Activated naive CD4-positive, alpha-beta T cell treated with anti-CD3 and anti-CD28 coated beads, Interleukin-2, amount 10 ng/mL, durations not matched to agents 5 hours and 36 hours (primary cell): ENCODE measurements at places on chromosomes 7 and 10. TPM values are rescaled to one million over a fixed set of nuclear protein-coding genes. Genes with fewer than 3 reads are reported as not detected.

Gene SCART1
- 3.3 TPM for total RNA-seq

Gene KDM7A
- 17.2 TPM for total RNA-seq

Gene AEBP1
- 6.0 TPM for total RNA-seq

Gene TRPV5
- total RNA-seq = not detected

Gene CALHM1
- 0.29 TPM for total RNA-seq

Gene PRR15
- not detected for total RNA-seq

Gene WNT8B
- 0.24 TPM for total RNA-seq

Gene IFIT2
- total RNA-seq = 3.9 TPM

Gene AMPH
- not detected for total RNA-seq
